A549 treated with CpdA at 1 μM for 4 hours (cell line): ENCODE measurements at places on chromosomes 7 and 10. TPM values are rescaled to one million over a fixed set of nuclear protein-coding genes. Genes with fewer than 3 reads are reported as not detected.

The MEIG1 gene
- total RNA-seq: 0.74 to 1.4 TPM (median 0.98 TPM) in 4 of 5 replicates, not detected in the other

The CPED1 gene
- total RNA-seq: 0.01 TPM in 1 of 5 replicates, not detected in the others

The KCNH2 gene
- 0.40 to 0.52 TPM (median 0.47 TPM) in 5 replicates for total RNA-seq

The LRRC17 gene
- total RNA-seq: 0.07 to 0.12 TPM (median 0.07 TPM) in 3 of 5 replicates, not detected in the others

The MSRB2 gene
- total RNA-seq: 9.0 to 18.3 TPM (median 16.7 TPM) in 5 replicates

The ZNF804B gene
- total RNA-seq: not detected in 5 replicates

The PAX2 gene
- total RNA-seq: 0.15 to 0.32 TPM (median 0.23 TPM) in 5 replicates

The VAX1 gene
- total RNA-seq: 1.1 to 1.5 TPM (median 1.4 TPM) in 5 replicates

The STRA8 gene
- not detected in 5 replicates for total RNA-seq

The PIK3CG gene
- not detected in 5 replicates for total RNA-seq

The FGFR2 gene
- 0.20 to 0.99 TPM (median 0.41 TPM) in 5 replicates for total RNA-seq

The FEZF1 gene
- total RNA-seq: not detected in 5 replicates

The WNT8B gene
- 0.03 to 0.07 TPM in 2 of 5 replicates, not detected in the others for total RNA-seq

The GARIN1A gene
- total RNA-seq: 0.41 to 0.85 TPM (median 0.67 TPM) in 5 replicates

The YAE1 gene
- total RNA-seq: 18.4 to 30.6 TPM (median 20.4 TPM) in 5 replicates

The NKX1-2 gene
- 0.03 TPM in 1 of 5 replicates, not detected in the others for total RNA-seq

The IDI2 gene
- total RNA-seq: 0.13 TPM in 1 of 5 replicates, not detected in the others

The SUN3 gene
- total RNA-seq: 0.15 to 0.91 TPM in 2 of 5 replicates, not detected in the others

The EMX2 gene
- 0.05 TPM in 1 of 5 replicates, not detected in the others for total RNA-seq

The TEX47 gene
- total RNA-seq: not detected in 5 replicates

The CLRN3 gene
- not detected in 5 replicates for total RNA-seq

The PI4K2A gene
- 25.8 to 31.9 TPM (median 30.9 TPM) in 5 replicates for total RNA-seq

The SYT15 gene
- total RNA-seq: 2.2 to 2.8 TPM (median 2.6 TPM) in 5 replicates

The CHAT gene
- not detected in 5 replicates for total RNA-seq

The NPVF gene
- total RNA-seq: not detected in 5 replicates

The EBLN1 gene
- 0.08 TPM in 1 of 5 replicates, not detected in the others for total RNA-seq

The PDIA4 gene
- total RNA-seq: 204 to 223 TPM (median 208 TPM) in 5 replicates

The MOSPD3 gene
- 16.2 to 22.1 TPM (median 19.5 TPM) in 5 replicates for total RNA-seq

The DRGX gene
- not detected in 5 replicates for total RNA-seq

The TUBB8 gene
- 0.07 to 0.26 TPM in 2 of 5 replicates, not detected in the others for total RNA-seq

The CLDN4 gene
- 3.2 to 7.0 TPM (median 4.9 TPM) in 5 replicates for total RNA-seq

The COL17A1 gene
- 2.2 to 3.8 TPM (median 2.7 TPM) in 5 replicates for total RNA-seq

The EPC1 gene
- total RNA-seq: 15.4 to 20.4 TPM (median 17.6 TPM) in 5 replicates

The ABLIM1 gene
- 28.7 to 43.6 TPM (median 35.1 TPM) in 5 replicates for total RNA-seq

The CALCR gene
- not detected in 5 replicates for total RNA-seq
